Gastroesophageal sphincter (tissue), 4 donors: ENCODE measurements at places on chromosomes 13 and 19. TPM values are rescaled to one million over a fixed set of nuclear protein-coding genes. Genes with fewer than 3 reads are reported as not detected.
A peak's percentile ranks its signal among the peaks of the same experiment; 100 is the strongest.

- ATAC-seq = no peak
Observed at GRCh38 chr13:38914070-38914469, 76.6 kb downstream of the STOML3 start.

DNA sequence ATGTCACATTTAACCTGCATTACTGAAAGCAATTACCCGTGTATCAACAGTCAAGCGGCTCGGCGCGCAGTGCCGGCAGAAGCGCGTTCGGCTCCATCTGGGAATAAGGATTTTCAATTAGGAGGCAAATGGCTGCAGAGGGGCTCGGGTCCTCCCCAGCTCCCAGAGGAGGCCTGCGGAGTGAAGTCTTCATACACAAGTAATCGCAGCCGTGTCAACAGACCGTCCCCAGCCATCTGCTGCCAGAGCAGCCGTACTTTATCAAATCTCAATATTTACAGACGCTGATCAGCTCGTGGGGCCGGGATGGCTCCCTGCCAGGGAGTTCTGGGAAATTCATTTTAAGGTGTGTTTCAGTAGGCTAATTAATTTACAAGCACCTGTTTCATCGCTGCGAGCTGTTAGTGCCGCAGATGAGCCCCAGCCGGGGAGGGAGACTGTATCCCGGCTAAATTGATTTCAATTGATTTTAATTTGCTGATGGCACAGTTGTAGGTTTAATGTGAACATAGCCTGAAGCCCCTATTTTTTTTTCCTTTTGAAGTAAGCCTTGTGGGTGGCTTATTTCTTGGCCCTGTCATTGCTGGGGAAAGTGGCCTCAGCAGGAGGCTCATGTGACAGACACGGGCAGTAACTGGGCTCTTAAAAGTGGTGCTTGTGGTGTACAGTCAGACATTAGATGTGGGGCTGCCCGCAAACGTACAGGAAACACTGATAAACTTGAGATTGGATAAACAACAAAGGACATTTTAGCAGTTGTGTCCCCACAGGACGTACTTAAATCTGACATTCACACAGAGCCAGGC, 252.7 kb downstream of the TEX29 start:
- no peak for ATAC-seq

- ATAC-seq = no peak
Observed at GRCh38 chr13:64688893-64689677, 2541.1 kb downstream of the PCDH9 start.

DNA sequence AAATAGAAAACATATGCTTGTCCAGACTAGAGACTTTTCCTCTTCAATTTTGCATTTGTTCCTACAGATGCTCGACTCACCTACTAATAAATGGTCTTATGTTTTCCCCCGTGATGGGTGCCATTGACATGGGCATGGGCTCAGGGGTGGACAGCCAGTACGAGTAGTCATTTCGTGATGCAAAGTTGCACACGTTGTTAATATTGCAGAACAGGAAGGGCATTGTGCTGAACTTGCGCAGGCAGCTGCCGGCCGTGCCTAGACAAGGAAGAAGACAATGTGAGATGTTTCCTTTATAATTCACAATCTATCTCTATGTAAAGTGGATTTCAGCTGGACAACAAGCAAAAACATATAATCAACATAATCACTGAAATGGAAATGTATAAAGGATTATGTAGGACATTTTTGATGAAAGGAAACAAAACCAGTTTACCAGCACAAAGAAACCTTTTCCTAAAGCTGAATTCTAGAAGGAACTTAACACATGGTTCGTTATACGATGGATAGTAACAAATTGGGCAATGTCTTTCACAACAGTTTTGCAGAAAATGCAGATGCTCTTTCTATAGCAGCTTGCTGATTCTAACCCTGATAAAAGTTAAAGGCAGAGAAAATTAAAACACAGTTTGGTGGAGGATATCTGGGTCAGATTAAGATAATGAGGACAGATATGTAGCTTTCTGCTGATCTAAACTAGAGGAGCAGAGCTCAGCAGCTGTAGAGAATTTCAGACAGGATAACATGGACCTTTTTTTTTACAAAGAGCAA, 145.7 kb downstream of the COL4A1 start:
- peak; percentile 40 for ATAC-seq

DNA sequence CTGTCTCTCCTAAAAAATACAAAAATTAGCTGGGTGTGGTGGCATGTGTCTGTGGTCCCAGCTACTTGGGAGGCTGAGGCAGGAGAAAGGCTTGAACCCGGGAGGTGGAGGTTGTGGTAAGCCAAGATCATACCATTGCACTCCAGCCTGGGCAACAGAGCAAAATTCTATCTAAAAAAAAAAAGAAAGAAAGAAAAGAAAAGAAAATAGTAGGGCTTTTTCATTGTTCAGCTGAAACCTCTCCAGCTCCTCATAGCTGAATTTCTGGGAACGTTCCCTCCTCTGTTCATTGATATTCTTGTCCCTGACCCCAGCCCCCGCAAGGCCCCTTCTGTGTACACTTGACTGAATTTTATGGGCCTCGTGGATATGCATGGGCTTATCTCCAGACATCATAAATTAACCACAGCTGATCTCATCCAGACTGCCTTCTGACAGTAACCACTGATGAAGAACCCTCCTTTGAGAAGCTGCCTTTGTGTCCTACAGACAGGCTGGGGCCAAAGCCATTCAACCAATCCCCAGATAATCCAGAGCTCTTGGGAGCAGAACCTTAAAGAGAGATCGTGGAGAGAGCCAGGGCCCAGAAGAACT, at the start of gene ELSPBP1:
ELSPBP1 (plus strand) TSS at position 424 of the 594 bp plus-strand sequence. CDS start 14,036 bp downstream, outside the sequence.
- ATAC-seq = no peak

The FAM216B gene
- not detected for total RNA-seq

The KCNK6 gene
- total RNA-seq = 2.3 TPM

The ZNF730 gene
- not detected for total RNA-seq

The HRC gene
- total RNA-seq = 3.9 TPM

The TIMM29 gene
- total RNA-seq = 40.9 TPM
